D721Med (cell line): ENCODE measurements at places on chromosomes 4 and X.

GRCh38 chrX:112614640-112615039 lies 65.1 kb downstream of the LHFPL1 start:
- no peak for DNase-seq

- DNase-seq, result no peak
Measured at GRCh38 chr4:38275331-38276100, 315.3 kb downstream of the PTTG2 start.

DNA sequence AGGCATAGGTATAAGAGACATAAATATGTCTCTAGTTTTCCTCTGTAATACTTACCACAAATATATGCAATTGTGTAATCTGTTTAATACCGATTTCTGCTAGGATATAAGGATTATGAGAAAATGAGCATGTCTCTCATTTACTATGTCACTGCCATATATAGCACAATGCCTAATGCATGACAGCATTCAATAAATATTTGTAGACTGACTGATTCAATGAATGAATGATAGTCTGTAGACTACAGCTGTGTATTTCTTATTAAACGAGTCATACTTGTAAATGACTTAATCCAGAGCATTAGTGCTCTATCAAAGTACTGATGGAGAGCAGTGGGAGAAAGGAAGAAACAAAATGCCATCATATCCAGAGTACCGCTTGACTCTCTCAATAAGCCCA lies 175.6 kb downstream of the PPP3CA start:
- no peak for DNase-seq

GRCh38 chr4:122591196-122591595 lies 29.7 kb downstream of the IL21 start:
- no peak for DNase-seq

- no peak for DNase-seq
Measured at GRCh38 chr4:112206431-112206830, 25.2 kb upstream of the AP1AR start.
